ENCODE measurements at places on chromosomes 12 and 14.

GRCh38 chr12:72178244-72178643, 93.9 kb upstream of the TRHDE start:
- DNase-seq, result no peak

DNA sequence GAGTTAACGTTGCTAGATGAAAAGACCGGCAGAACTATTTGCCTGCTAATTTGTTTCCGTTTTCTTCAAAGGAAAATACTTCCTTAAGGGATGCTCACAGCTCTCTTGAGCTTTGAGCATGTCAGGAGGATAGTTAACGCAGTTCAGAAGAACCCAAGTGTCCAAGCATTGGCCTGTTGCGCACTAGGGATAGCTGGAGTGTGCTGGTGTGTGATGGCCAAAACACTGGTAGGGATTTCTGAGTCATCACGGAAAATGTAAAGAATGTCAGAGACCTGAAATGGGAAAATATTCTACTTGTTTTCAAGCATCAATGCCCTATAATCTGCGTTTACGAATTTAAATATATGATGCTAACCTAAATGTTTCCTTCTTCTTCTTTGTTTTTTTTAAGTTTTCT, 97.8 kb downstream of the VRK1 start:
- DNase-seq, result peak; percentile 40

DNA sequence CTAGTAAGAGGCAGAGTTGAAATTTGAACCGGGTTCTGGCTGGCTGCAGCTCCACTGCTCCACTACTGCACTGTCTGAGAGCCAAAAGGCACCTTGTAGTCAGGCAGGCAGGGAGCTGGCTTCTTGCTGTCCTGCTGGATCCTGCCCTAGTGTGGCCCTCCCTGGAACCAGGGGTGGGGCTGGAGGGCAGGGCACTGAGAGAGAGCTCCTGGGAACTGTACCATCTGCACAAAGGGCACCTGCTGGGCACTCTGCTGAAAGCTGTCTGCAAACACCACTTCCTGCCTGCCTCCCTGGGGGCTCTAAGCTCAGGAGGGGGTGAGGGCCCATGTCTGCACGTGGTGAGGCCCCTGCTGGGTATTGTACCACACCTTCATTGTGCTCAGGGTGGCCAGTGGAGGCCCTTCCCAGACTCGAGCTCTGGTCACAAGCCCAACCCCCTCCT, 19.0 kb upstream of the TCL1B start:
- no peak for DNase-seq

DNA sequence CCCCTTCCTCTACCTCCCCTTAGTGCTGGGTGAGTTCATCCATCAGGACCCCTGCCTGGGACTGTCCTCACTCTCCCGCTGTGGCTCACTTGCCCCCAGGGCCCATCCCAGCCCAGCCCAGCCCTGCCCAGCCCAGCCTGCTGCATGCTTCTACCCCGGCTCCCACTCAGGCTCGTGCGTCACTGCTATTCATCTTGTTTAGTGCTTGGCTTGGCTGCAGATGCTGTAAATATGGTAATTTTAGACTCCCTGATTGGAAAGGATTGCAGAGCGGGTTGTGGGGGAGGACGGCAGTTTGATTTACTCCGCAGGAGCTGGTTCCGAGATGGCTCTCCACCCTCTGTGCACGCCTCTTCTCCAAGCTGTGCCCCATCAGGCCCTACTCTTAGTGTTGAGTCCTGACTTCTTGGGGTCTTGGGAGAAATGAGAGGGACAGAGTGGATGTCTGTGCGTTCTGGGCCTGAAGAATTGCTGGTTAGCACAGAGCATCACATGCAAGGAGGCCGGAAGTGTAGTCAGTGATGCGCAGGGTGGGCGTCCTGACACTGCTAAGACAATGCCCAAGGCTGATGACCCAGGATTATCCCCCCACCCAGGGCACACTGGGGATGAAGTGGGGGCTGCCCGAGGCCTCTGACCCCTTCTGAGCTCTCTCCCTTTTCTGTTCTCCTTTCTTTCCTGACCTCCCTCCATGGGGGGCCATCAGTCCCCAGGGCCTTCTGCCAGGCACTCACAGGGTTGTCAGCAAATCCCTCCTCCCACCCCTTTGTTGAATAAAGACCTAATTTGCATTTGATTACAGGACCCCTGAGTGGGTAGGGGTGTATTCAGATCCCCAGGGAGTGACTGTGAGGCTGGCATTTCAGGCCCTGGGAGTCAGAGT, 244.4 kb downstream of the ZFP36L1 start:
- peak; percentile 91 for DNase-seq
